Fibroblast of skin of scalp (primary cell): ENCODE measurements at places on chromosomes 1 and 21.
A peak's percentile ranks its signal among the peaks of the same experiment; 100 is the strongest.

- peak; percentile 74 for DNase-seq
Observed at GRCh38 chr1:108000620-108001111, 35.7 kb upstream of the VAV3 start.

GRCh38 chr1:151829352-151830046, 2.1 kb downstream of the RORC start:
- no peak for DNase-seq

DNA sequence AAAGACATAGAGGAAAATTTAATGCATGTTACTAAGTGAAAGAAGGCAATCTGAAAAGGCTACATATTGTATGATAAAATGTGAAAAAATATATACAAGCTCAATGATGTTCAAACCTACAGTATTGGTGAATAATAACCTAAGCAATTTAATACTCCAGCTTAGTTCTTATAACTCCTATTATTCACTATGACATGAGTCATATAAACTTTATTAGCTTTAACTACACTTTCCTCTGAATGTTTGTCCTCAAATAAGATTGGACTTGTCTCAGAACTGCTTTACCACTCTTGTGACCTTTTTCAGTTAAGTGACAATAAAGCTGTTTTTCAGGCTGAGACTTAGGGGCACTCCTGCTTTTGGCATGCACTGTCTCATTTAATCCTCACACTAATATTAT, 50.9 kb downstream of the CNST start:
- no peak for DNase-seq

DNA sequence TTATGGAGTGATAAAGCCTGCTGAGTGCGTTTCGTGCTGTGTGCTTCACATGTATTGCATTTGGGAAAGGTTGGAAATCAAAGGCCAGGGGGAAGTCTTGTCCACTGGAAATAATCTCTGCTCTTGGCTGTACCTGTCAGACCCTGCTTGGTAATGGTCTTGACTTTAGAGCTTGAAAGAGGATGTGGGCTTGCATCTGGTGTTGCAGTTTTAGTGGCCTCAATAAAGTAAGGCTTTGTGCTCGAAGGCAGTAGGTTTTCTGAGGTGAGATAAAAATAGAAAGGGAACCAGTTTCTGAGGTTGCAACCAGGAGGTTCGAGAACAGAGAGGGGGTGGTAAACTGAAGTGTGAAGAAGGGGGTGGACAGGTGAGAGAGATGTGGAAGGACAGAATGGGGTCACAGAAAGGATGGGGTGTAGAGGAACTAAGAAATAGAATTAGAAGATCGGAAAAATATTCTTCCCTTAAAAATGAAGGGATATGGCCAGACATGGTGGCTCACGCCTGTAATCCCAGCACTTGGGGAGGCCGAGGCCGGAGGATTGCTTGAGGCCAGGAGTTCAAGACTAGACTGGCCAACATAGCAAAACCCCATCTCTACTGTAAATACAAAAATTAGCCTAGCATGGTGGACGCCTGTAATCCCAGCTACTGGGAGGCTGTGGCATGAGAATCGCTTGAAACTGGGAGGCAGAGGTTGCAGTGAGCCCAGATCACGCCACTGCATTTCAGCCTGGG, 1.5 kb downstream of the S100PBP start:
- no peak for DNase-seq

DNA sequence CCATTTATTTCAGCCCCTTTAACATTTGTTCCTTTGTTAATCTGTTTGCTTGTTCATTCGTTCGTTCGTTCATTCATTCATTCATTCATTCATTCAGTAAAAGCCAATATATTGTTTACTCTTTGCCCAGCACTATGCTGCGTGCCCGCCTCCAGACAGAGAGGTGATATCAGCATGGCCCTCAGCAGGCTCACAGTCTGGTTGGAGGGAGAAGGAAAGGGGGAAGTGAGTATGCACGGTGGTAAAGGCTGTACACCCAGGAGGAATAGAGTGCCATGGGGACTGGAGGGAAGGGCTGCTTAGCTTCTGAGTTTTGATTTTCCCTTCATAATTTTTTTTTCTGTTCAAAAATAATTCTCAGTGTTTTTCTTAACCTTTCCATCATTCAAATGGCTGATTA, 144.7 kb downstream of the NOS1AP start:
- no peak for DNase-seq

GRCh38 chr1:30598571-30599114, 124.7 kb downstream of the MATN1 start:
- no peak for DNase-seq

- no peak for DNase-seq
Observed at GRCh38 chr21:43191971-43192370, 23.2 kb downstream of the CRYAA start.

DNA sequence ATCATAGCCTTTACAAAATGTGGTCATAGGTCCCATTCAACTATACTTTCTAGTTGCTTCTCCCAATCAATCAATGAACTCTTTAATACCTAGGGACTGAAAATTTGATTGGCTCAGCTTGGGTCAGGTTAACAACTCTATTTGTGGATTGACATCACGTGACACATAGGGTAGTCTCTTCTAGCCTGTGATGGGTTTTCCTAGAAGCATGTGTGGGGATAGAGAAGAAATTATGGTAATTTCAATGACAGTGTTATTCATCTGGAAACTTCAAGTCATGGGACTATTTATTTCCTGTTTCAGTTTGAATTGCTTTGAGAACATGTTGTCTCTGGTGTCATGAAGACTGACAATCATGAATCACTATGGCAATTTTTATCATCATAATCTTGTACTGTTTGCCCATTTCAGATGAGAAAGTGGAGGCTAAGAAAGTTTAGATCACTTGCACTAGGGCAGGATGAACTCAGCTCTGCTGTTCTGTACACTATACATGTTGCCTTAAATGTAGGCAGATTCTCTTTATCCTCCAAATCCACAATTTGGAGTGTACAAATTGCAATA, 529.9 kb upstream of the BEND5 start:
- DNase-seq = no peak

DNA sequence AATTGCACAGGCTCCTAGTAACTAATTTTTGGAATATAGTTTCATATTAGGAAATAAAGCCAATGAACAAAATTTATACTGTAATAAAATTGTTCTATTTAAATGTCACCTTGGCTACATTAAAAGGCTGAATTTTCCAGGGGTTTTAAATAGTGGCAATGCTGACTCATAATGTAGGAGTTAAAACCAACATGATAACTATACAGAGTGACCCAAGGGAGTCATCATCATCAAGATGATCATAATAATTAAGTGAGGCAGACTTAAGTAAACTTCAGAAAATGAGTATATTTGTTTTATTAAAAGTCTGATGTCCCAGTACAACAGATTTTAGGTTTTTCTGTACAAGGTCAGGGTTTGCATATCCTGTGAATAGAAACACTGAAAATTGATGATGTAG, 183.4 kb downstream of the PLPPR4 start:
- DNase-seq = no peak

- DNase-seq = no peak
Observed at GRCh38 chr1:4169991-4170390, 269.9 kb upstream of the C1orf174 start.

GRCh38 chr1:43137445-43138052, 34.5 kb downstream of the EBNA1BP2 start:
- DNase-seq = no peak

DNA sequence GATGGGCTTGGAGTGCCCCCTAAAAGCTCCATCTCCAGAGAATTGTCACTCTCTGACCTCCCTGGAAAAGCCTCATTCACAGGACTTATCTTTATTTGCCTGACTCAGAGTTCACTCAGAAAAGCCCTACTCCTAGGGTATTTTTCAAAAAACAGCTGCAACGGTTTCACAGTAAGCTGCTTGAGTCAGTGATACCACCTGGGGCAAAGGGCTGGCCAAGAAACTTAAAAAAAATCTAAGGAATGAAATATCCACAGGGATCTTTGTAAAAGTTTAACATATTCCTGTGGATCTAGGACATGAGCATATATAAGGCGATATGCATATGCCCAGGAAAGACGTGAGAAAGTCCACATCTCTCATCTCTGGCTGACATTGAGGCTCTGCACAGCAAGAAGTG, 33.8 kb upstream of the TSPAN2 start:
- no peak for DNase-seq

DNA sequence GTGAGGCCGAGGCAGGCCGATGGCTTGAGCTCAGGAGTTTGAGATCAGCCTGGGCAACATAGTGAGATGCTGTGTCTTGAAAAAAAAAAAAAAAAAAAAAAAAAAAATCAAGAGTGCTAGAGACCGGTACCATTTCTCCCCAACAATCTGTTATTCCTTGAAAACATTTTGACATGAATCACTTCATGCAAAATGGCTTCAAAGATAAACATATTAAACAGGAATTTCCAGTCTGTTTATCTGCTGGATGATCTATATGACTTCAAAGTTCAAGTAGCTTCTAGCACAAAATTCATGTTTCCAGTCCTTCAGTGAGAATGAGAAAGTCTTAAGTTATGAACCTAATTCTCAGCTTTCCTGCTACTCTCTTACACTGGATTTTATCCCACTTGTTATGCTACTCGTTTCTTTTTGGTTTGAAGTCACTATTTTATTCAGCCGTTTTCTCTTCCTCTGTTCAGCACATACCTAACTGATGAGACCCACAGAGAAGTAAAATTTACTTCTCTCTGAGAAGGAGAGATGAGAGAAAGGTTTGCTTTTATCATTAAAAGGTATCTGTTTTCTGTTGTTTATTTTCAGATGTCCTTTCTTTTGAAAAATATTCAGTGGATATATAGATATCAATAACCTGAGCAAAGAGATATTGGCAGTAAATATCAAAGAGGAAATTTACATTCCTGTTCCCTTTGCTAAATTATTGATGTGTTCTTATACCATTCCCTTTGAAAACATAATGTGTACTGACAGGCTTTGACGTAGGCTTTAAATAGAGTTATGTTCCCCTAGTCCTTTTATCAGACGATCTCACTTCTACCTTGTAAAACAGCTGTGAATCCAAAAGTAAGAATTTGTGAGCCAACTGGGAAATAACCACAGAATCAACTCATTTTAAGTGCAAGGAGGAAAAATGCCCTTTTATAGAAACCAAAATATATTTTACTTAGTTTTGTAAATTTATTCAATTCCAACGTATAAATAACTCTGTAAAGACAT, 38.2 kb downstream of the CD46 start:
- DNase-seq = no peak

DNA sequence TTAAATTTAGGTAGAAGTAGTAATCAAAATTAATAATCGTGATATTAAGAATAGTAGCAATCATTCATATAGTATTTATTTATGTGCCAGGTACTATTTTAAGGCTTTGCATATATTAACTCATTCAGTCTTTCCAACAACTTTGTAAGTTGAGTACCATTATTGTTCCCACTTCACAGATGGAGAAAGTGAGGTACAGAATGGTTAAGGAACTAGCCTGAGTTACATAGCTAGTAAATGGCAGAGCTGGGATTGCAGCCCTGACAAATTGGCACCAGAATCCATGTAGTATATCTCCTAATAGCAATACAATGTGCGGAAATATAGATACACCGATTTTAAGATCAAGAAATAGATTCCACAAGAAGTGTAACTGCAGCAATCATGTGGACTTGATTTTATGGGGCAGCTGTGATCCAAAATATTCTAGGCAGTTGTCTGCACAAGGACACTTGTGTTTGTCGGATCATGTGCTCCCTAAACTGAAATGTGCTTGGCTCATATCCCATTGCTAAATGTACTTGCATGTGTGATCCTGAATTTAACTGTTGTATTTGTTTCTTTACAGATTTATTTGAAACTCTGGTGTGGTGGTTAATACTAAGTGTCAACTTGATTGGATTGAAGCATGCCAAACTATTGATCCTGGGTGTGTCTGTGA, 5.8 kb upstream of the GTF2B start:
- DNase-seq = no peak

DNA sequence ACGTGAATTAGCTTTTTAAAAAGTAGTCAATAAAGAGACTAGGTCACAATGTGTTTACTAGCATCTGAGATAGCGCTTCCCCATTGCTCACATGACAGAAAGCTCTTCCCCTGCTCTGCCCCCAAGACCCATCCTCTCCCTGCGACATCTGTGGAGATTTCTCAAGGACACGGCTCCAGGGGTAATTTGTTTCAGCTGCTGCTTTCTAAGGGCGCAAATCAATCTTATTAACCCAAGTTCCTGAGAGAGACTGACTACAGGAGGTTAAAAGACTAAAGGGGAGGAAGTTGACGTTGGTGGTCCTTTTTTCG, at the start of gene MYOCOS:
Gene MYOCOS (plus strand): TSS at position 92 of the 311 bp plus-strand sequence. CDS start 1,641 bp downstream, outside the sequence.
- no peak for DNase-seq

- peak; percentile 53 for DNase-seq
Observed at GRCh38 chr1:43671626-43672330, 21.8 kb downstream of the KDM4A start.

DNA sequence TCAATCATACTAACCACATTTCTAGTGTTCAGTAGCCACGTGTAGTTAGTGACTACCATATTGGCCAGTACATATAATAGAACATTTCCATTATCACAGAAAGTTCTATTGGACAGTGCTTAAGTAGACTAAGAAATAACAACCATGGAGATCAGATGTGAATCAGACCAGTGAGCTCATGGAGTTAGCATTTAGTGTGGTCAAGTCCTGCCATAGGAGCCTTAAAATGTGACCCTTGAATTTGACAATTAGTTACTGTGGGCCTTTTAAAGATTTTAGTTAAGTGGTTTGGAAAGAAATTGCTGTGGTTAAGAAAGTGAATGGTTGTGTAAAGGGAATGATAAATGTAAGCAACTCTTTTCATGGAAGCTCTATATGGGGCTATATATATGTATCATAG, 123.4 kb downstream of the POU2F1 start:
- peak; percentile 37 for DNase-seq

DNA sequence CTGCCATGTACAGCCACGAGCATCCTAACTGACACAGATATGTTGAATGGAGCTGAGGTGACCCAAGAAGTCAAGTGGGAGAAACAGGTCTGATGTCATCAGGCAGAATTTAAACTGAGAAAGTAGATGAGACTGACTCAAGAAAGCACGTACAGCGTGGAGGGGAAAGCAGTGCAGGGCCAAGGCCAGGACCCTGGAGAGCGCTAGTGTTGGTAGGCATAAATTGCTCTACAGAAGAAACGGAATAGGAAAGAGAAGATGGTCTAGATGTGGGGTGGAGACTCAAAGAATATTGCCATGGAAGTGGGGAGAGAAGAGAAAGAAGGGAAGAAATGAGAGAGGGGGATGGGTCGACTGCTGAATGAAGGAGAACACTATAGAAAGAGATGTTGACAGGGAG, 45.3 kb upstream of the GJB5 start:
- peak; percentile 4 for DNase-seq

DNA sequence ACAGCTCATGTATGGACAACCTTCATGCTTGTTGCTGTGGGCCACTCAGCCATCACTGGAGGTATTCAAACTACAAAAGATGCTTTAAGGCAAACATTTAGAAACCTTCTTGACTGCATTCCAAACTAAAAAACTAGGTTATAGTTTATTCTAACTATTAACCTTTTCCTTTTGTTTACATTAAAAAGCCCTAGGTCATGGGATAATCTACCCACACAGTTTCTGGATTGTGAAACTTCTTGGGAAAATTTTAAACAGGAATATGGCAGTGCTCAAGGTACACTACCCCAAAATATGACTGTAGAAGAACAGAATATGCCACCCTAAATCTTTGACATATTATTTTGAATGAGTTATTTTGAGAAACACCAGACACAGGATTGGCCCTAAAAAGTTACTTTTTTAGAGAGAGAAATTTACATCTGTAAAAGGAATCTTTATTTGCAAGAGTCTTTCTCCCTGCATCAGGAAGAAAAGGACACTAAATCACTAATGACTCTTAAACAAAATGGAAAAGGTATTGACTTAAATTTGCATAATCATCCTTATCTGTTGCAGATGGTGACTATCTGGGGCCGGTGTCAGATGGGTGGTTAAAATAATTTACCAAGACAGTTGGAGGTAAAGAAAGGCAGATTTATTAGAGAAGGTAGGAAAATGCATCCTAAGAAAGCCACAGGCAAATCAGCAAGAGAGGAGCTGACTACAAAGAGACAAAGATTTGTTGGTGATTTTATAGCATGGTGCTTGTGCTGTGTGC, 25.1 kb upstream of the NUF2 start:
- DNase-seq = no peak
